ENCODE measurements at places on chromosomes 11 and 22.

DNA sequence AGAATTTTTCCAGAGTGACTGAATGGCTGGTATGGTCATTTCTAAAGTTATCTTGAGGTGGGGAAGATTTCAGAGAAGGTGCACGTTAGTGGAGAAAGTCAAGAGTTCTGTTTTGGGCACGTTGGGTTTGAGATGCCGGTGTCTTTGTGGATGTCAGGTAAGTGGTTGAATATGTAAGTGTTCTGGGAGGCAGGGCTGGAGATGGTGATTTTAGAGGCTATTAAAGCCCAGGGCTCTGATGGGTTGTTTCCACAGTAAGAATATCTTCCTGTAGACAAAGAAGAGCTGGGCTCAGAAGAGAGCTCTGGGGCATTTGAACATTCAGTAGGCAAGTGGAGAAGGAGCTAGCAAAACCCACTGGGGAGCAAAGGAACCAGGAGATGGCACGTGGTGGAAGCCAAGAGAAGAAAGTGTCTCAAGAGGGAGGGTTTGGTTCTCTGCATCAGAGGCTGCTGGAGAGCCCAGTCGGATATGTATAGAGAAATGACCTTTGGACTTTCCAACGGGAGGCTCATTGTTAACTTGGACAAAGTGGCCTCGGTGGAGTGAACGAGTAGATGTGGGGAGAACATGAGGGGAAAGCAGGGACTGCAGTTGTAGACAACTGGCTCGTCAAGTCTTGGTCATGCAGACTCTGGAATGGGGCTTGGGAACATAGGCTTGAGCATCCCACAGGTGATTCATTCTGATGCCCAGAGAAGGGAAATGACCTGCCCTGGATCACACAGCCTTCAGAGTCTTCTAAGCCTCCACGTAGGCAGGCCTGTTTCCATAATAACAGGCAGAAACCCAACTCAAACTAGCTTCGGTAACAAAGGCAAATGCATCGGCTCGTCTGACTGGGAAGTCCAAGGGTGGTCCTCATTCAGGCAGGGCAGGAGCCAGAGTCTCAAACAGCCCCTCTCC is 98.4 kb upstream of the PARVA start:
- no peak for DNase-seq

- peak; percentile 37 for DNase-seq
Observed at GRCh38 chr11:4087551-4087950, 7.0 kb upstream of the RRM1 start.

DNA sequence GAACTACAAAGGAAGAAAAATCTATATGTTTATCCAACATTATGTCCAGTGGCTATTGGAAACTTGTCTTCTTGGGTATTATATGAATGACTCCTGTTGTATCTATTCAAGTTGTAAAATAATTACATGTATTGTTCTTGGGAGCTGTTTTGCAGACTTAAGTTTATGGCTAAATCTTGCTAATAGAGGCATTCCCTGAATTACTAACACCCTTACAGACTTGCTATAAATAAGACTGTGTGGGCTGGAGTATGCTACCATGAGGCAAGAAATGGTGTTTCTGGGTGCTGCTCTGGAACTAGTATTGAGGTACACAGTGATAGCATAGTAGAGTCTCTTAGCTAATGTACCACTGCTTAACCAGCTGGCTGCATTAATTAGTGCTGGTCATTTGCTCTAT is 155.1 kb downstream of the HIPK3 start:
- DNase-seq = no peak

DNA sequence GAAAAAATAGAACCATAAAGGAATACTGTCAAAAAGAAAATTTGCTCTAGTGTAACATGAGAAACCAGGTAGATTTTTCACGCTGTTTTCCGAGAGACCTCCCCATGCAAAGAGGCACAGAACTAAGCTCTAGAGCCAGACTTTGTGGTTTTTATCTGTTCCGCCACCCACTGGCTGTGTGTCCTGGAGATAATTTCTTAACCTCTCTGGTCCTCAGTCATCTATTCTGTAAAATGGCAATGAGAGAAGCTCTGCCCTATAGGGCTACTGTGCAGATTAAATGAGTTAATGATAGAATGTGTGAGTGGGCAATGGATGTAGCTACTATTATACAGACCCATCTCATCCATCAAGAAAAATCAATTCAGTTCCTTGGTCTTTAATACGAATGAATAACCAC is 9.4 kb upstream of the SIGIRR start:
- DNase-seq = no peak

DNA sequence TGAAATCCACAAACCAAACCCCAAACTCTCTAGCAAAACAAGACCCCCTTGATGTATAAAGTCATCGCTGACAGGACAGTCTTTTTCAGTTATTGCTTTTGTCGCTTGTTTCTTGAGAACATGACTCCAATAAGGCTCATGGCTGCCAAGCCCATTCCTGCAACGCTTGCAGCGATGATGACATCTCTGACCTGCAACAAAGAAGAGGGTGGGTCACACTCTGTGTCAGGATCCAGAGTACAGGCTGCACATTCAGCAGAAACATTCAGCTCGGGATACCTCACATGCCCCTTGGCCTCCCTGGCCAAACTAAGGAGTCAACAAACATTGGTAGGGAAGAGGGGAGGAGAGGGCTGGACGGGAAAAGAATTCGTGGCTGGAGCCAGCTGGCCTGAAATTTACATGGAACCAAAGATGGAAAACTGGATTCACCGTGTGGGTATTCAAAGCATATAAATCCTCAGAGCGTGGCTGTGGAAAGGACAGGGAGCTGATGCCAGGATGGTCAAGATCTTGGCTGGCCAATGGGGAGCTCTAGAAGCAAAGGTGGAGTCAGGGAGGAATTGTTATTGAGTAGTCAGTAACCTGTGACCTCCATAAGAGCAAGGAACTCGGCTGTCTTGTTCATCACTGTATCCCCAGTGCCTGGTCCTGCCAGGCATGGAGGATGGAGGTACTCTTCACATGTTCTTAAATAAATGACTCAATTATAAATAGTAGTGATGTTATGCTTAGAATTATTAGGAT is 11.8 kb upstream of the PLAAT2 start:
- peak; percentile 50 for DNase-seq

GRCh38 chr11:66852466-66853241 is 4.2 kb upstream of the LRFN4 start:
- no peak for DNase-seq

DNA sequence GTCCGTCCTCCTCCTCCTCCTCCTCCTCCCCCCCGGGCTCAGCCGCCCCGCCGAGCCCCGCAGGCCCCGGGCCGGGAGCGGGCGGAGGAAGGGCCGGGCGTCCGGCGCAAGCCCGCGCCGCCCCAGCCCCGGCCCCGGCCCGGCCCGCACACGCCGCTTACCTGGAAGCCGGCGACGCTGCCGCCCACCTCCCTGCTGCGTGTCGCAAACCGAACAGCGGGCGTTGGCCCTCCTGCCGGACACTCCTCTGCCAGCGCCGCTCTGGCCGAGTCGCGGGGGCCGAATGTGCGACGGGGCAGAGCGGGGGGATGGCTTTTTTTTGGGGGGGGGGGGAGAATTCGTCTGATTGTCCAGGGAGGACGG is 1.1 kb downstream of the IGF2 start:
- DNase-seq = no peak

DNA sequence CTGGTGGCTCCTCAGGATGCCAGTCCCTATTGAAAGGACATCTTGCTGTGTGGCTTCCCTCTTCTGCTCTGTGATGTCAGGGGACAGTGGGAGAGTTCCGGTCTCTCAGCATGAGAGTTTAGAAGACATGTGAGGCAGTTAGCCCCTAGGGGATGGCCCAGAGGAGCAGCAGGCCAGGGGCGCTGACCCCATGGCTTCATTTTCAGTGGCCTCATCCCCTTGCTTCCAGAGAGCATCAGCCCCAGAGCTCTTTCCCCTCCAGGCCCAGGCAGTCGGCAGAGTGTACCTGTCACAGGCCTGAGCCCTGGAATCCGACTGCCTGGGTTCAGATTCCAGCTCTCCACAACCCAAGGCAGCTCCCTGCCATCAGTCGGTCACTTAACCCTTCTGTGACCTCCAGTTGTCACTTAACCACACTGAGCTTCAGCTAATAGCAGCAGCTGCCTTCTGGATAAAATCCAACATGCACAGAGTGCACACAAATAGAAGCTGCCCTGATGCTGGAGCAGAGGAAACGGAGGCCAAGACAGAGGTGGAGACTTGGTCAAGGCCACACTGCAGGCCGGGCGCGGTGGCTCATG is 14.1 kb upstream of the LRRC10B start:
- no peak for DNase-seq

GRCh38 chr11:124481365-124482323 is 36.1 kb upstream of the OR8B8 start:
- DNase-seq = peak; percentile 59

GRCh38 chr11:107427569-107428180 is 29.9 kb downstream of the CWF19L2 start:
- DNase-seq = no peak

DNA sequence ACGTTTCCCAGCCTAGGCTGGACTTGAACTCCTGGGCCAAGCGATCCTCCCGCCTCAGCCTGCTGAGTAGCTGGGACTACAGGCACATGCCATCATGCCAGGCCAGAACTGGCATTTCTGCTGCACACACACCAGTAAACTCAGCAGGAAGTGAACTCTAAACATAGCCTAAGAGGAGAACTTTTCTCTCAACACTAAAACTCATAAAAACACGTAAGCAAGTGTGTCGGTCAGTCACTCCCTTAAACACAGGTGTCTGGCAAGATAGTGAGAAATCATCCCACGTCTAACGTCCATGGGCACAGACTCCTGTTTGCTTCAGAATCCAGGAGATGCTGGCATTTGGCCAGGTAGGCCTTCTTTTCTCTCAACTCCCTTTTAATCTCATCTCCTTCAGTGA is 104.8 kb downstream of the RPL27A start:
- no peak for DNase-seq

- DNase-seq = peak; percentile 47
Observed at GRCh38 chr22:19554834-19555404, 30.7 kb upstream of the CLDN5 start.

DNA sequence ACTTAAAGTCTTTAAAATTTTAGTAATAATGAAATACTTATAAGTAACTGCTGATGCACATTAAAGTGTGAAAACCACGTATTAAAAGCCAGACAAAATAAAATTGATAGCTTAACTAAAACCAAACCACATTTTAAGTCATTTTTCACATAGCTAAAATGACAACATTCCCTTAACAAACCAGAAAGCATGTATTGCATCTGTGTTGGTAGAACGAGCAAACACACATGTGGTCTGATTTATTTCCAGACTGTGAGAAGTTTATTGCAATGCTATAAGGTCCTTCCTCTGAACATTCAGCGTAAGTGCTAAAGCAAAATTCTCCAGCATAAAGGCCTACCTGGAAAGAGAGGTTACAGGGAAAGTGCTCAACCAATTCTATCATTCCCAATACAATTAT is 57.8 kb downstream of the ARHGAP20 start:
- DNase-seq = no peak

GRCh38 chr22:36761553-36762240 is 14.2 kb downstream of the IFT27 start:
- no peak for DNase-seq

- DNase-seq = no peak
Observed at GRCh38 chr22:38108561-38109319, 1.7 kb downstream of the BAIAP2L2 start.

DNA sequence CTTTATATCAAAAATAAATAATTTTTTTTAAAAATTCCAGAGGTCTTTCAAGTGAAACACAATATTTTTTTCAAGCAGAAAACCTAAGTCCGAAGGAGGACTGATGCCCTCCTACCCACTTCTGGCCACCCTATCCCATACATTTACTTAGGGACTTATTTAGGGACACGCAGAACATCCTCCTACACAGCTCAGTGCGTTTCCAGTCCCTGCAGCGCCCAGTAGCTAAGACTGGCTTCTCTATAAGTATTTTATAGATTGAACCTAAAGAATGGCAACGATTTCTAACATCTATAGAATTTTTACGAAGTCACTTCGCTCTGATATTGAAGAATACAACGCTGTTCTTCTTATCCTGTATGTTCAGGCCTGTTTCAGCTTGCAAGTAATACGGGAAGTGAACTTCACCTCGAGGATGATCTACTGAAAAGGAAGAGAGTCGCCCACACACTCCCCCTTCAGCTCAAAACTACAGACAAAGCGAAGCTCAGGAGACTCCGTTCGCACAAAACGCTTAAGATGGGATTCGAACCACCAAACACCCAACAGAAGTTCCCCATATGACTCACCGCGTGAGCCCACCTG is 328 bp downstream of the CHEK2 start:
- no peak for DNase-seq

DNA sequence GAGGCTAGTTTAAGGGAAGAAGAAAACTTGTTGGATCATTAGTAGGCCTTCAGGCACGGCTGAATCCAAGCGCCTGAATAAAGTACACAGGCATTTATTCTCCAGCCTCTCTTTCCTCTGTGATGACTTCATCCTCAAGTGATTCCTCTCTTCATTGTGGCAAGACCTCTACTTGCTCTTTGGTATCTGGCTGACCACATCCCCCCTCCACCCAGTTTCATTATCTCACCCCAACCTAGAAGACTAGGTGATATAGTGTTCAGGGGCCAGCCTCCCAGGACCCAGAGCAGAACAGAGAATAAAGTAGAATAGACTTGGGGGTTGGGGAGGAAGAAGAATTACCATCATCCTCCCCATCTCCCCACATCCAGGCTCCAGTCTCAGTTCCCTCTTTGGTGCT is 189.3 kb downstream of the MIAT start:
- no peak for DNase-seq

- DNase-seq = no peak
Observed at GRCh38 chr22:41690476-41690875, 1.8 kb upstream of the SNU13 start.
